ENCODE measurements at places on chromosomes 7 and 10. TPM values are rescaled to one million over a fixed set of nuclear protein-coding genes. Genes with fewer than 3 reads are reported as not detected.

DNA sequence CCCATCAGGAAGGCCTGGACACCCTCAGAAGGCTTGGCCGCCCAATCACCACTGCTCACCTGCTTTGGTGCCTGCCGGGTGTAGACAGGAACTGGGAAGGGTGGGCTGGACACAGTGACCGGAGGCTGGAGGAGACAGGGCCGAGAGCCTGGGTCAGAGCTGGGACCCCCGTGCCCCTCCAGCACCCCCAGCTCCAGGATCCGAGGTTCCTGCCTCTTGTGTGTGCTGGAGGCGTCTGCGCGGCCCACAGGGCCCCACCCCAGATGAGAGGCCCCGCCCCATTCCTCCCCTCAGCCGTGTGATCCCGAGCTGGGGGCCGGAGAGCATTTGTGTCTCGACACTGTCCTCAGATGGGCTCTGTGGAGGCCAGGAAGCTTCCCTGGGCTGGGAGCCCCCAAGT is 9.4 kb downstream of the ADAM8 start:
- H3K27me3 ChIP-seq = no peaks in the 10 kb centered on the region
- no peak overlapping the region for H3K4me3 ChIP-seq
- H3K36me3 ChIP-seq = peaks cover 4% of the 10 kb centered on the region
- DNase-seq = no peak

The TMEM229A gene
- not detected for total RNA-seq

The GALNT17 gene
- total RNA-seq = 20.8 TPM

The GCK gene
- 1.6 TPM for total RNA-seq

- no peaks in the 10 kb centered on the region for H3K27me3 ChIP-seq
- no peak for DNase-seq
- no peak overlapping the region for H3K27ac ChIP-seq
Observed at GRCh38 chr10:2978111-2978510, 89.2 kb upstream of the PFKP start.

The CLRN3 gene
- total RNA-seq = not detected

Measured in thoracic aorta (tissue), 2 donors.